AG10803 (cell line): ENCODE measurements at places on chromosomes 7 and 10.

DNA sequence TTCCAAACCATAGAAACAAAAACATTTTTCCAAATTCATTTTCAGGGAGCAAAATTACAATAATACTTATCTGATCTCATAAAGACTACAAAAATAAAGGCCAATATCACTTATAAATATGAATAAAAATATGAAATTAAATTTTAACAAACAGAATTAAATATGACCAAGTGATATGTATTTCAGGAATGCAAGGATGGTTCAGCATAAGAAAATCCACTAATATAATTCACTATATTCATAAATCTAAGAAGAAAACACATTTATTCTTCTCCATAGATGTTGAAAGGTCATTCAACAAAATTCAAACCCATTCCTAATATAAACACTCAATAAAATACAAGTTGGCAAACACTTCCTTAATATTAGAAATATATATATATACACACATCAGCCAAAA, 115.2 kb upstream of the TMEM168 start:
- no peak for DNase-seq

- no peak for DNase-seq
These were observed at the start of gene NT5C3A for GRCh38 chr7:33062023-33062781. NT5C3A (minus strand) TSS chr7:33062776; CDS start chr7:33062705, 71 bp downstream.

DNA sequence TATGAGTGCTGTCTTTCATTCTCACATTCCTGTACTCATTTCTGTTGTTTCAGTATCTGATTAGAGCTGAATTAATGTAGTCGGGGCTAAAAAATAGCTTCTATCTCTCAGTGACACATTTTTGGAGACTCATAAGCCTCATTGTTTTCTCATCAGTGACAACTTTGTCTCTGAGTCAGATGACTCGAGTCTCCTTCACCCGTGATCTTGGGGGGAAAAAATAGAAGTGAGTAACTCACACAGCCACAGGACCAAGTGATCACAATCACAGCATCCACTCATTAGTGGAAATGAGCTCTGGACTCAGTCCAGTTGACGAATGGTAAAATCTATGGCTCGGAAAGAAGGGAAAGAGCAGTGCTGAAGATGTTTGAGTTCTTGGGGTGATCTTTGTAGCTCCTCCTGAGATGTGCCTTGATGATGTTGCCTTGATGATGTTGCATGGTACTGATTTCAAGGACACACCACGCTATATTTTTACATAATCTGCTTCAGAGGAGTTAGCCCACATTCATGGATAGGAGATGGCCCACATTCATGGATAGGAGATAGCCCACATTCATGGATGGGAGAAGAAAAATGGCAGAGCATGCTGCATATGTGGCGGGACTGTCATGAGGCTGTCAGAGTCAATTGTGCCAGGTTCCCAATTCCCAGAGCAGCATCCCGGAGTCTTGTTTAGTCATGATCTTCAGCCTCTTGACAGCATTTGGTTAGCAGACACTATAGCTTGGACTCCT, 214.7 kb downstream of the CELF2 start:
- no peak for DNase-seq

GRCh38 chr10:77904100-77904840, 22.3 kb downstream of the DLG5 start:
- no peak for DNase-seq

GRCh38 chr7:155953781-155954549, 141.7 kb upstream of the SHH start:
- no peak for DNase-seq

DNA sequence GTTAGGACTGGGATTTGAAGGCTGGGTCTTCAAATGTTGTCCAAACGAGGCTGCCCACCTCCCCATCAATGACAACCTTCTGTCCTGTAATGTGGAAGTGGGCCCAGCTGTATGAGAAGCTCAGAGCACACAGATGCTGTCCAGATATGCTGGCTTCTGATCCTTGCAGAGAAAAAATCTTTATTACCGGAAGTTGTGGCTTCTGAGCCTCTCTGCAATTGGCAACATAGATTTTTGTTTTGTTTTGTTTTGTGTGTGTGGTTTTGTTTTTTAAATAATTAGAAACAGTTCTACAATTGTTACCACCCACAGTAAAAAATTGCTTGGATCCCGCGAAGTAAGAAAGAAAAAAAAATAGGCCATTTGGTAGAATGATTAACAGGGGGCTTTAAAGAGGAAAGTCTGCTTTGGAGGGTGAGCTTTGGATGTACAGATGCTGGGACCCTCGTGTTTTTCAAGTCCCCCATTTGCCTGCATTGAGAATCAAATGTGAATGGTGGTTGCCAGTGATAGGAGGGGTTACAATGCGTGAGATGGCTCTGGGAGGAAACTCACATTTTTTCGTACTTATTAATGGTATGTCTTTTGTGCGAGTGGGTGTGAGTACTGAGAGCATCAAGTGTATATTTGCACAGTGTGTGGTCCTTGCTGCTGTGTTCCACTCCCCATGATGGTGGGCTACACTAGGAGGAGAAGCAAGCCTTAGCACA, 153.2 kb downstream of the TCF7L2 start:
- peak; percentile 93 for DNase-seq

DNA sequence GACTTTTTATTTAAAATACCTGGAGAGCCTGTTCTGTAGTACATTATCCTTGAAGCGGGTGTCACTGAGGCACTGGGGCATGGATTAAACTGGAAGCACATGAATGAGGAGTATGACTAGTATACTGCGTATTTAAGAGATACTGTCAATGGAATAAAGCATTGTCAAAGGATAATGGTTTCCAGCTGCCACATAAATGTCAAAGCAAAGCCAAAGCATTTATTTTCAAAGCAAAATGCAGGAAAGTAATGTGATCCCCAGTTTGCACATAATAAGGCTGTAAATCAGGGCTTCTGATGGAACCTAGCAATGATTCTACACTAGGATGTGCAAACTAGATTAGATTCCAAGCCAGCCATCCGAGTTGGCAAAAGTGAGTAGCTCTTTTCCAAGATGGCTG, 240.1 kb downstream of the POU6F2 start:
- DNase-seq = no peak

- no peak for DNase-seq
These were observed 208.7 kb downstream of the MAD1L1 start for GRCh38 chr7:2023877-2024566.

- no peak for DNase-seq
These were observed 289.0 kb downstream of the TNS3 start for GRCh38 chr7:47292832-47293309.

GRCh38 chr7:131767591-131767990, 211.2 kb upstream of the PODXL start:
- DNase-seq = no peak

DNA sequence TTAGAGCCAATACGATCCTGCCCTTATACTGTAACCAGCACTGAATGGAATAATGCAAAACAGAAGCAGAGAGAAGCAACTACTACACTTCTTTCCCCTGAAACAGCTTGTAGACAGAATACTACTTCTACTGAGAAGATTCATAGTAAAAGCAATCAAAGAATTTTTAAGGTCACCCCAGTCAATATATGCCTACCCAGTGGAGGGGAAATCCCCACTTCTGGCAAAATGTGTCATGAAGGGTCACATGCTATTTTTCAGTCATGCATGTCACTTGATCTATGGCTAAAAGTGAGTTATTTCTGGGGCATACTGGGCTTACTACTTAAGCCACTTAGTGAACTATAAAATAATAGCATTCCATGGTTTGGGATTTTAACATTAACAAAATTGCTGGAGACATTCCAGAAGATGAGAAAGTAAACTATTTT, 25.6 kb downstream of the IRF5 start:
- DNase-seq = no peak

DNA sequence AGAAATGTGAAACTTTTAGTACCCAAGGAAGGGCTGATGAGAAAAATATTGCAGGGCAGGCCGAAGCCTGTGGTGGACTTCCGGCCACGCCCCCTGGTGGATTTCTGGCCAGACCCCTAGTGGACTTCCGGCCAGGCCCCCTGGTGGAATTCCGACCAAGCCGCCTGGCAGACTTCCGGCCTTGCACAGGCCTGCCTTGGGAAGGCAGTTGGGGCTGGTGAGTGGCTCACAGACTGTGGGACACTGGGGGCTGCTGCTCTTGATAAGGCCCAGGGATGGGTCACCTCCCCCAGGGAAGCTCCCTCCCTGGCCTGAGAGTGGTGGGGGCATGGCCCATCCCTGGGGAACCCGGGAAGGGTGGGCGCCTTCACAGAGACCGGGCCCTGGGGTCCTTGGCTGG, 116.4 kb upstream of the MKI67 start:
- no peak for DNase-seq

- DNase-seq = peak; percentile 78
These were observed 104.4 kb upstream of the FGFR2 start for GRCh38 chr10:121702351-121703320.

GRCh38 chr7:28890137-28890536, 68.0 kb downstream of the TRIL start:
- no peak for DNase-seq

GRCh38 chr10:91864744-91865143, 44.5 kb downstream of the FGFBP3 start:
- no peak for DNase-seq

DNA sequence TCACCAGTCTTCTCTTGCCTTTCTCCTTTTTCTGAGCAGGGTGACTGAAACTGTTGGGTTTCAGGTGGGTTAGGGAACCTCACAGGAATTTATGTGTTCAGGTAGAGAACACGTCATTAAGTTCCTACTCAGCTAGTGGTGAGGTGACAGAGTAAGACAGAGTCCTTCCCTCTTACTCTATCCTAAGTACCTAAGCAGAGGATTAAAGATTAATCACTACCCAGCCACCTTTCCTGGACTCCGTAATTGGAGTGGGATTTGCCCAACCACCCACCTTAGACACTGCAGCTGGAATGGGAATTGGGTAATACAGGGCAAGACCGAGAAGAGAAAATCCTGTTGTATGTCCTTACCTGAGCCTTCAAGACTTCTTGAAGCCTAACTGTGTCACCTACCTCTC, 158.1 kb downstream of the LRRC4 start:
- no peak for DNase-seq

DNA sequence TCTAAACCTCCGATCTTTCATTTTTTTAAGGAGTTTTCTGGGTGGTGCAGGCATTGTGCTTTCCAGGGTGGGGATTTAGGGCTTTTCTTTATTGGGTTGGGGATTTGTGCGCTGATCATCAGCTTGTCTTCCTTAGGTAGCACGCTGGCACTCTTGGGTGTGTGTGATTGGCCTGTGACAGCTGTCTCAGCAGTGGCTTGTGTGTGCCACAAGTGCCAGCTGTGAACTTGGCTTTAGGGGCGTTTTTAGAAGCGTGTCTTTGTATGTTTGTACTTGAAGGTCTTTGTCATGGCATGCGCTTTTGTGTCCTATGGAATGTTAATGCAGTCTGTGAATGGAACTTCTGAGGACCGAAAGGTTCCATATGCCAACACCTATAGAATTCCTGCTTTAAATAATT, 788 bp downstream of the AKAP9 start:
- DNase-seq = peak; percentile 23

DNA sequence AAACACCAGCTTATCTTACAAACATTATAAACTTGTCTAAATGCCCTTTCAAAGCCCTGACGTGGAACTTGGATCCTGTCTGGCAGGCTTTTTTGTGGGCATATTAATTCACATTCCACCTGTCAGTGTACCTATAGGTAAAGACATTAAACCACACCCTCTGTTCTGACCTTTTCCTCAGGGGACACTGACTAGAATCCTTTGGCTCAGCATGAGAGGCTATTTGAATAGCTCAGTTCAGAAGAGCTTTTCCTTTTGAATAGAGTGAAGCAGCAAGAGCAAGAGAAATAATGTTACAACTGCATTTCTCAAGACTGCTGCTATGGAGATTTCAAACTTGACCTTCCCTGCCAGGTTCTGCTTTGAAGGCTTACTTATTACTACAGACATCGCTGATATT, 76.9 kb downstream of the CYP51A1 start:
- DNase-seq = no peak

DNA sequence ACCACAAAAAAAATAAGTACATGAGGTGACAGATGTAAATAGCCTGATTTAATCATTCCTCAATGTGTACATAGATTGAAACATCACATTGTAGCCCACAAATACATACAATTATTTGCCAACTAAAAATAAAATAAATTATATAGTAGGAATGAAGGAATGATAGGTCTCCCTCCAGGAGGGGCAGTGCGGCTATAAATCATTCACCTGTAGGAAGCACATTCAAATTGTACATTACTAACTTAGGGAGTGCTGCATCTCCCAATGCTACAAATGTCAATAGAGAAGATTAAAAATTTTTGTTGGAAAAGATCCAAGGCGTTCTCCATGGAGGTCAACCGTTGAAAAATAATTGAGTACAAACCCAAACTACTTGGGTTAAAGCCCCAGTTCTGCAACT, 4.2 kb downstream of the KBTBD2 start:
- no peak for DNase-seq
